ENCODE measurements at places on chromosomes 6 and 20. TPM values are rescaled to one million over a fixed set of nuclear protein-coding genes. Genes with fewer than 3 reads are reported as not detected.

The TOMM6 gene
- 348 TPM for total RNA-seq

The PLA2G7 gene
- total RNA-seq = not detected

DNA sequence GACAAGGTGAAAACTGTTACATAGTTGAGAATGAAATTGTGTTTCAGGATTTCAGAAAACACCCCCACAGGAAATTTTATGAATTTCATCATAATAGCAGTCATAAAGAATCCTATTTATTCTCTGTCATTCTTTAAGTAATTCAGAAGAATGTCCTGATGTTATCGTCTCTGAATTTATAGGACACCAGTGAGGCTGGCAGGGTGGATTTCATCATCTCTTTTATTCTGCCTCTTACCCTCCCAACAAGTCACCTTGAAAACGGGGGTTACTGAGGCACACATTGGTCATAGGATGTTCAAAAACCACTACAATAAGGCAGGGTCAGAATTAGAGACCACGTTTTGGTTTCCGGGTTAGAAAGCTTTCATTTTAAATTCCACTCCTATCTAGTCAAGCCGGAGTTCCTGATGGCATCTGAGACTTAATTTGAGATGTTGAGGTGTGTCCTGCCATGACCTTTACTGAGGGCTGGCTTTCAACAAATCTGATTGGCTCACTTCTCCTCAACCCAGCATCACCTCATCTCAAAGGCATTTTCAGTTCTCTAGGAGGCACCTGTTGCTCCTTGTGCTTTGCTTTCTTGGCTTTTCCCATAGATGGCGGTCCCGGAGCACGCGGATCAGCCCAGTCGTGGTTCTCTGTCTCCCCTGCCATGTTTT, 230.6 kb upstream of the SUPT3H start:
- DNase-seq = peak; percentile 59

DNA sequence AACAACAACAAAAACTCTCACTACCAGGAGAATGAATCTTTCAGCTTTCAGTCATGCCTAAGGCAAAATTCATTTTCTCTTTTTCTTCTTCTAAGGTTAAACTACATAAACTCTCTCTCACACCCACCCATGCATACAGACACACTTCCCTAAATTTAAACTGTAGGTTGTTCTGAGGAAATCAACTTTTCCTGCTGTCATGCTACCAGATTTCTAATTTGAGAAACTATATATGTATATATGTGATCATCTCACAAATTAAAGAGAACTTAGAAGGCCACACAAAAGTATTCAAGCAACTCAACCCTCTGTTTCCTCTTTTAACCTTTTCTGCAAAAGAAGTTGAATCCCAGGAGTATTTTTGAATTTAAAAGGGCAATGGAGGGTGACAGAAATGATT, 532.5 kb downstream of the KIF16B start:
- no peak for DNase-seq

DNA sequence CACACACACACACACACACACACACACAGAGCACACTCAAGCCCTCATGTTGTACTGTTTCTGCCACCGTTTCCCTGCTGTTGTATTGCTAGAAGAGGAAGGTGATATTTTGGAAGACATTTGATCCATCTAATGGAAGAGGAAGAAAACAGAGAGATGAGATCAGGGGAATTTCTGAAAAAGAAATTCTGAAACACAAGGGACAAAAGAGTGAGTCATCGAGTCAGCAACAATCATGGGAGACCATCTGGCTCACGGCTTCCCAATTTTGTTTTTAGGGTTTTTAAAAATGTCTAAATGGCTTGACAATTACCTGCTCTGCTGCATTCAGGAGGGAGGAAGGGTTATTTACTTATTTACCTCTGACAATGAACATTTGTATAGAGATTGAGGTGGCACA, 22.0 kb downstream of the SOX4 start:
- DNase-seq = no peak

- DNase-seq = no peak
Observed at GRCh38 chr6:148720897-148721296, 25.9 kb upstream of the UST start.

GRCh38 chr6:33745548-33745947, 1.2 kb downstream of the IP6K3 start:
- DNase-seq = no peak

All from H4 (cell line).